ENCODE measurements at places on chromosomes 1 and 21.

GRCh38 chr1:84947536-84948410 is 49.1 kb downstream of the MCOLN2 start:
- no peak for DNase-seq

DNA sequence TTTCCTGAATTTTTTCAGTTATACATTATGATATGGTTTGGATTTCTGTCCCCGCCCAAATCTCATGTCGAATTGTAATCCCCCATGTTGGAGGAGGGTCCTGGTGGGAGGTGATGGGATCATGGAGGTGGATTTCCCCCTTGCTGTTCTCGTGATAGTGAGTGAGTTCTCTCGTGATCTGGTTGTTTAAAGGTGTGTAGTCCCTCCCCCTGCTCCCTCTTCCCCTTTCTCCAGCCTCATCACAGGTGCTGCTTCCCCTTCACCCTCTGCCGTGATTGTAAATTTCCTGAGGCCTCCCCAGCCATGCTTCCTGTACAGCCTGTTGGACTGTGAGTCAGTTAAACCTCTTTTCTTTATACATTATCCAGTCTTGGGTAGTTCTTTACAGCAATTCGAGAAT is 93.2 kb upstream of the HNRNPU start:
- no peak for DNase-seq

GRCh38 chr21:14270631-14271030 is 54.7 kb downstream of the RBM11 start:
- no peak for DNase-seq

- no peak for DNase-seq
Observed at GRCh38 chr1:243601720-243602119, 248.3 kb downstream of the AKT3 start.

DNA sequence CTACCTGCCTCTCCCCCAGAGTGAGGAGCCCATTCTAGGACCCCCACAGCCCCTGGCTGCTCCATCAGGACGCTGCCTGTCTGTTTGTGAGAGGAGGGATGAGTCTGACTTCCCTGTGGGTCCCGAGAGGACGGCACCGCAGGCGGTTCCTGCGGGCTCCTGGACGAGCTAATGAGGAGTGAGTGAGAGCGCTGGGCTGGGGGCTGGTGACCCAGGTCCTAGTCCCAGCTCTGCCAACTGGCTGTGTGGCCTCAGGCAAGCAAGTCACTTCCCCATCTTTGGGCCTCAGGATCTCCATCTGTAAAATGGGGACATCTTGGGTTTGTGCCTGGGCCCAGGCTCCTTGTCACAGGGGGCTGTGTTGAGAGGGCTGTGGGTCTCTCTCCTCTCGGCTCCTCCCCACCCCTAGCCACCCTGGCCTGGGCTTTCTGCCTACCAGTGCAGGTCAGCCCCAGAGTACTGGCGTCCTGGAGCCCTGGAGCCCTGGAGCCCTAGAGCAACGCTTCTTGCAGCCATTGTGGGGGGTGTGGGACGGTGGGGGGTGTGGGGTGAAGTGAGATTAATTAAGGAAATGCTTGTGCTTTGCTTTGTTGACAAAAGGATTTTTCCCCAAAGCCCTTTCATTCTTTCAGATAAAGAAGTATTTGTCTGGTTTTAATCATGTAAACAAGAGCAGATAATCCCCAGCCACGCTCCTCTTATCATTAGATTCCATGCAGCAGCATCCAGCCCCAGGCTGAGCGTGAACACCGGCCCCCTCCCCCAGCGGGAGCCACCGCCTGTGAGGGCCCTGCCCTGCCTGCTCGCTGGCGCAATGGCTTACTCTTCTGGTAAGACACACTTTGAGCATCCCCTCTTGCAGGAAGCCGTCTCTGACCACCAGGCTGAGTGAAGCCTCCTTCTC is 26.8 kb downstream of the SLC1A7 start:
- no peak for DNase-seq

DNA sequence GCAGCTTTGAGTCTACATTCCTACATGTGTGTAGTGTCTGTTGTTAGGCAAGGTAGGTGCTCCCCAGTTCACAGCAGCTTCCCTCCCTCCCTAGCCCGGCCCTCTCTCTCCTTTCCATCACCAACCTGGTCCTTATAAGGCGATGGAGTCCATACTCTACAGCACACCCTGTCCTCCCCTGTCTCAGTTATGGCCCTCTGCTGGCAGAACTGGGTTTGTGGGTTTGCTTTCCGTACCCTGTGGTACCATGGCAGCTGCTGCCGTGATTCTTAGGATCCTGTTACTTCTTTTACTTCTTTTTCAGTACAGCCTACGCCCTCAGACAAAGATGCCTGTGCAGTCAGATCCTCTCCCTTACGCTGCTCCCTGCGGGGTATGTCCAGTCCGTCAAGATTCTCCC is 31.7 kb downstream of the AK5 start:
- DNase-seq = no peak

GRCh38 chr1:158145173-158145719 is 35.4 kb upstream of the CD1D start:
- no peak for DNase-seq

DNA sequence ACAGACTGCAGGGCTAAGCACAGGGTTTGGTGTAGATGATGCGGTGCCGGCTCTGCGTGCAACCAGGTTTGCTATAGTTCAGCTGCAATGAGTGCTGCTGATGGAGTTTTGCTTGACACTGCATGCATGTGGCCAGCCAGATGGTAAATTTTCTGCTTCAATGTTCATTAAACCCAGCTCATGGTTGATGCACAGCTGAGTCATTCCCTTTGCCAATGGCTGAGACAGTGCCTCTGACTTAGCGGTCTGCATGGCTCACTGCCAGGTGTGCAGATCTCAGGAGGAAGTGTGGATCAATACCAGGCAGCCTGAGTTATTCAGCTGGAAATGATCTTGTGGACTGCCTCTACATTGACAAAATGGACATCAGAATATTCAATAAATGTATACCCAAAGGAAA is 172.7 kb upstream of the ZP4 start:
- no peak for DNase-seq

DNA sequence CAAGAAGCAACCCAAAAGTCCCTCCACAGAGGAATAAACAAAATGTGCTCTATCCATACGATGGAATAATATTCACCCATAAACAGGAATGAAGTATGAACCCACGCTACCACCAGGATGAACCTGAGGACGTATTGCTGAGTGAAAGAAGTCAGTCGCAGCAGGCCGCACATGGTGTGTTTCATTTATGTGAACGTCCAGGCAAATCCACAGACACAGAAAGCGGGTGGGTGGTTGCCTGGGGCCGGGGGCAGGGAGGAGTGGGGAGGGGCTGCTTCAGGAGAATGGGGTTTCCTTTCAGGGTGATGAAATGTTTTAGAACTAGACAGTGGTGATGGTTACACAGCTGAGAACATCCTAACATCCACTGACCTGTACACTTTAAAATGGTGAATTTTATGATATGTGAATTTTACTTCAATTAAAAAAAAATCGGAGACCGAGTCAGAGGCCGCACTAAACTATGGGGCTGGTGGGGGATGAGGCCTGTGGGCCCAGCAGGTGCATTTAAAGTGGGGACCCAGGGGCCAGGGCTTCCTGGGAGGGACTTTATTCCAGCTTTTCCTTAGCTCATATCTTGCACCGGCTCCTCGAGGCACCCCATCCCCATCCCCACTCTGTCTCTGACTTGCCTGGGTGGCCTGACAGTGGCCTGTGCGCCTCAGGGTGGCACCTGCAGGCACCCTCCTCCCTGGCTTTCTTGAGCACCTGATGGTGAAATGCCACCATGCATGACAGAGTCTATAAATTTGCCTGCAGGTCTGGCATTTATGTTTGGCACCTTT is 392.6 kb upstream of the VAMP3 start:
- DNase-seq = no peak

- DNase-seq = no peak
Observed at GRCh38 chr1:158943059-158943458, 11.7 kb downstream of the PYHIN1 start.

- no peak for DNase-seq
Observed at GRCh38 chr1:230861489-230861888, 6.8 kb downstream of the C1orf198 start.

DNA sequence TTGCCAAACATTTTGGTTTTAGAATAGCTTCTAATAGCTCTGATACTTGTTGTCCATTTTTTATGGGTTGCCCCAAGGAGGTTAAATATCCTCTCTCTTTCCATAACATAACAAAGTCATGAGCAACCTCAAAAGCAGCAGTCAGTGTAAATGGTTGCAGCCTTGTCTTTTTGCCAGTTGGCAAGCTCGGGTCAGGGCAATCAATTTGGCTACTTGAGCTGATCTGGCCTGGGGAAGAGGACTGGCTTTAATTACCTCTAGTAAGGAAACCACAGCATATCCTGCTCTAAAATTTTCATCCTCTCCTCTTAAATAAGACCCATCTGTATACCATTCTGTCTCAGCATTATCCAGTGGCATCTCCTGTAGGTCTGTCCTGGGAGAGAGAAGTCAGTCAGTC is 21.2 kb upstream of the FMO4 start:
- DNase-seq = no peak

DNA sequence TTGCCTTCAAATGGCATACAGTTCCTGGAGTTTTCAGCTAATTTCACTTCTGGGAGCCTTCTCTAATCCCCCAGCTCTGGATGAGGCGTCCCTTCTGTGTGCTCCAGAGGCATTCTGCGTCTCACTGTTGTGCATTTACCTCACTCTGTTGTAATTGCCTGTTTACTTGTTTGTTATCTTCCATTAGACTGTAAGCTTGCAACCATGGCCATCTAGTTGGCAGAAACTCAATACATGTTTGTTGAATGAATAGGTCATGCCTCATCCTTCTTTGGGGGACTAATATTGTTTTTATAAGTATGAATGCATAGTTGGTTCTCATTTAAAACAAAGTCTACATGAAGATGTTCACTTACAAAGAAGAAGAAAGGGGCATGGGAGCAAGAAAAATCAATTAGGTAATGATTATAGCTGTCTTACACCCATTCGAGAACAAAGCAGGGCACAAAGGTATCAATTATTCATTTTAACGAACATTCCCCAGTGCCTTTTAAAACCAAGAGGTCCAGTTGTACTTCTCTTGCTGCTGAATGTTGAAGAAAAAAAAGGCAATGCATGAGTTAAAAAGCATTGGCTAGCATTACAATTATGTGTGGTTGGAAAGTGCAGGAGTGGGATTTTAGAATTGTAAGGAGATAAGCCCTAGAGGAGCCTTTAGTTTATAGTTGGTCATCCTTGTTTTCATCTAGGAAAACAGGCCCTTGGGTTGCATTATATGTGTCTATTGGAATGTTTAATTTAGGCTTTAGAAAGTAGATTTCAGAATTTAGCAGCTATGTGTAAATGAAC is 6.0 kb downstream of the RGL1 start:
- DNase-seq = no peak

GRCh38 chr1:208351838-208352237 is 107.7 kb upstream of the PLXNA2 start:
- DNase-seq = no peak

DNA sequence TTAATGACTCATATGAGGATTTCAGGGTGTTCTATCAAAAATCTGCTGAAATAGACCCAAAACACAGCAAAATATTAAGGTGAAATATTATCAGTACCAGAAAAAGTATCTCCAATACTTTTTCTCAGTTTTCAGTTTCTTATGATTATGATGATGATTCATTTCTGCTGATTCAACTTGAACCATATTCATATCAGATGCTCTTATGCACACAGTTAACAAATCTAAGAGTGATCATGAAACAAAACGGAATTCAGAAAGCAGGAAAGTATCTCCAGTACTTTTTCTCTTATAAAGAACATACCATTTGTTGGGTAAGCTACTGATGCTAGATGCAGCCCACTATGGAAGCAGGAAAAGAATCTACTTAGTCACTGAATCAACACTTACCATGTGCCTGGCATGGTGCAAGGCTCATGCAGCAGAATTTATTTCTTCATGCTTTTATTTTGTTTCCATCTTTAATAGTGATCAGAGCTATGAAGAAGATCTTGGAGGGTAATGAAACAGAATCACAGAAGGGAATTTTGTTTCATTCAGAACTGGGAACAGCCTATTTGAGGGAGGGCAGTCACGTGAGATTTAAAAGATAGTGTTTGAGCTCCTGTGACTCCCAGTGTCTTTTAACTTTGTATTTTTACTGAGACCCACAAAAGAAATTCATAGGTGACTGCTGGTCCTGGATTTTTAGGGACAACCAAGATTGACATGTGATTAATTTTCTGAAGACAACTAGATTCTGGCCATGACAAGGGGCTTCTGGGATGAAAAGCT is 480.6 kb downstream of the SETD4 start:
- DNase-seq = no peak

GRCh38 chr1:32889731-32890278 is 3.5 kb downstream of the HPCA start:
- DNase-seq = no peak

DNA sequence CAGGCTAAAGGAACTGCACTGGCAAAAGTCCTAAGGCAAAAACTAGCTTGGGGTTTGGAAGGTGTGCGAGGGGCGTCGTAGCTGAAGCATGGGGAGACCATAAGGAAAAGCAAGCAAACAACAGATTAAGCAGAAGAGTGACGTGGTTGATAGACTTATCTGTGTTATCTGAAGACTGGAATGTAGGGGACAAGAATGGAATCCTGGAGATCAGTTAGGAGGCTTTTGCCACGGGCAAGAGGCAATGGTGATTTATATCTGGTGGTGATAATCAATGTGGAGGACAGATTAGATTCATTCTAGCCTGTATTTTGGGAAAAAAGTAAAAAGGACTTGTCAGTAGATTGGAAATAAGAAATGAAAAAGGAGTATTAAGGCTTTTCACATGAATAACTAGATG is 97.4 kb downstream of the ITSN1 start:
- DNase-seq = no peak

DNA sequence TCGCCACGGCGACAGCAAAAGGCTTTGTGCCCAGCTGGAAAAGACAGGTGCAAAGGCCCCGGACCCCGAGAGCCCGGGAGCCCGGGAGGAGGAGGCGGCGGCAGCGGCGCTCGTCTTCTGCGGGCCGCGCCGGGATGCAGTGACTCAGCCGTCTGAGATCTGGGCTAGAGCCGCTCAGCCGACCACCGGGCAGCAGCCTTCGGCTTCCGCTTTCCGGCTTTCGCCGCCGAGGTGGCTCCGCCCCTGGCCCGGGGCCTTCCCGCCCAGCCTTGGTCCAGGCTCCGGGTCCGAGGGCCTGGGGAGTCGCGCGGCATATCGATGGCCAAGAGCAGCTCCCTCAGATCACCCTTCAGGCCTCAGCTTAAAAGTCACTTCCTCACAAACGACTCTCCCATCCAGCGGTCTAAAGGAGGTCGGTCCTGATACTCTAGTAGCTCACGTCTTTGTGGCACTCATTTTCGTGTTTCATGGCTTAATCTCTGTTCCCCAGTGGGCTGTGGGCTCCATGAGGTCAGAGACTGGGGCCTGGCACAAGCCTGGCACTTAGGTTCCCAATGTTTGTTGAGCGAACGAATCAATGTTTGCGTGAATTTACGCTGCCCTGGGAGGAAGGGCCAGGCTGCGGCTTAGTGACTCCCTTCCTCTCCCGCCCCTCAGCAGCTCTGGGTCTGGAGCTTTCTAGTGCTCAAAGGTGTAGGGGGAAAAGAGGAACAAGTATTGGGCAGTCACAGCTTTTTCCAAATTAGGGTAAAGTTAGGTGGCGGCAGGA is at the start of gene PHTF1:
PHTF1 (minus strand) TSS at position 154 of the 769 bp plus-strand sequence. CDS start 783 bp downstream, outside the sequence.
- DNase-seq = peak; percentile 32

Data from T-cell (primary cell).